ENCODE measurements at places on chromosomes 1 and 21.

GRCh38 chr1:32239337-32239736 is 7.7 kb upstream of the FAM167B start:
- H3K4me1 ChIP-seq, result peaks cover 21% of the 10 kb centered on the region
- no peaks in the 10 kb centered on the region for H3K27me3 ChIP-seq
- H3K27ac ChIP-seq, result no peak overlapping the region
- H3K4me3 ChIP-seq, result peak overlapping the region; percentile 89
- DNase-seq, result no peak

- no peak for DNase-seq
- H3K27ac ChIP-seq, result no peak overlapping the region
- no peaks in the 10 kb centered on the region for H3K36me3 ChIP-seq
- no peaks in the 10 kb centered on the region for H3K27me3 ChIP-seq
- H3K4me1 ChIP-seq, result no peaks in the 10 kb centered on the region
Observed at GRCh38 chr21:37337831-37338230, 28.7 kb upstream of the DYRK1A start.

DNA sequence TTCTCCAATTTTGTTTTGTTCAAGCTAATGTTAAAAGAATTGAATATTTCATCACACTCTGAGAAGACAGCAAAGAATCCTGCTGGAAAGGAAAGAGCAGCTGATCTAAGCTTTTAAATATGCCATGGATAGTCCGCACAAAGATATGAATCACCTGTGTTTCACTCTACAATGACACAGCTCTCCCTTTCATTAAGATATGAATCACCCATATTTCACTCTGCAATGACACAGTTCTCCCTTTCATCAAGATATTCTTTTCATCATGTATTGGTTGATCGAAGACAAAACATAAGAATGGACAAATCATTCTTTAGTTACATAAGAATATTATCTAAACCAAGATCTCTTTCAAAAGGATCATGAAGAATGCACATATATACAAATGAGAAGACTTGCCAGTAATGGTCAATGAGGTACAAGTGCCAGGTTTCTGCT is 367.3 kb downstream of the SMYD3 start:
- H3K4me3 ChIP-seq, result no peak overlapping the region
- DNase-seq, result no peak
- peaks cover 2% of the 10 kb centered on the region for H3K4me1 ChIP-seq

- H3K27ac ChIP-seq, result no peak overlapping the region
- H3K4me3 ChIP-seq, result no peak overlapping the region
- H3K27me3 ChIP-seq, result no peaks in the 10 kb centered on the region
- H3K4me1 ChIP-seq, result no peaks in the 10 kb centered on the region
- no peaks in the 10 kb centered on the region for H3K36me3 ChIP-seq
Observed at GRCh38 chr1:215878843-215879242, 311.7 kb downstream of the KCTD3 start.

- DNase-seq, result no peak
- H3K36me3 ChIP-seq, result no peaks in the 10 kb centered on the region
- H3K4me3 ChIP-seq, result no peak overlapping the region
- H3K4me1 ChIP-seq, result peaks cover 15% of the 10 kb centered on the region
Observed at GRCh38 chr1:182715531-182715930, 31.1 kb upstream of the RGS8 start.

GRCh38 chr1:95049935-95050334 is 22.8 kb downstream of the ALG14 start:
- no peaks in the 10 kb centered on the region for H3K4me1 ChIP-seq
- peaks cover 4% of the 10 kb centered on the region for H3K36me3 ChIP-seq
- no peak for DNase-seq
- H3K27me3 ChIP-seq, result no peaks in the 10 kb centered on the region
- H3K4me3 ChIP-seq, result no peak overlapping the region

DNA sequence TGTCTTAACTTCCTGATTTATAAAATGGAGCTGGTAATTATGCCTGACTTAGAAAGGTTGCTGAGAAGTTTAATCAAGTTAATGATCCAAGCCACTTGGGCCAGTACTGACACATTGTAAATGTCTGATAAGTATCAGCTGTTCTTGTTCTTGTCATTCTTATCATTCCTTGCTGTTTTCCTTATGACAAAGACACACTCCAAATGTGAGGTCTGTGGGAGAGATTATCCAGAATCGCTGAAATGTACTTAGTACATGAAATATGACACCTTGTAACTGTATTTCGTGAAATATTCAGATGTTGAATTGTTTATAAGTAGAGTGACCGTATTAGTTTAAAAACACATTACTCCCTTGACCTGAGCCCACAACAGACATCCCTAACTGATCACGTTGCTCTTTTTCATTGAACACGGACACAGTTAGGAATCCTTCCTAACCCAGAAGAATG is 6.1 kb downstream of the AADACL4 start:
- no peaks in the 10 kb centered on the region for H3K4me1 ChIP-seq
- peaks cover 4% of the 10 kb centered on the region for H3K27me3 ChIP-seq
- DNase-seq, result no peak
- H3K4me3 ChIP-seq, result no peak overlapping the region
- H3K36me3 ChIP-seq, result no peaks in the 10 kb centered on the region

GRCh38 chr1:32272557-32273390 is 19.1 kb upstream of the HDAC1 start:
- peak; percentile 57 for DNase-seq
- peaks cover 62% of the 10 kb centered on the region for H3K36me3 ChIP-seq
- H3K27me3 ChIP-seq, result peaks cover 3% of the 10 kb centered on the region
- H3K27ac ChIP-seq, result peak overlapping the region; percentile 97

DNA sequence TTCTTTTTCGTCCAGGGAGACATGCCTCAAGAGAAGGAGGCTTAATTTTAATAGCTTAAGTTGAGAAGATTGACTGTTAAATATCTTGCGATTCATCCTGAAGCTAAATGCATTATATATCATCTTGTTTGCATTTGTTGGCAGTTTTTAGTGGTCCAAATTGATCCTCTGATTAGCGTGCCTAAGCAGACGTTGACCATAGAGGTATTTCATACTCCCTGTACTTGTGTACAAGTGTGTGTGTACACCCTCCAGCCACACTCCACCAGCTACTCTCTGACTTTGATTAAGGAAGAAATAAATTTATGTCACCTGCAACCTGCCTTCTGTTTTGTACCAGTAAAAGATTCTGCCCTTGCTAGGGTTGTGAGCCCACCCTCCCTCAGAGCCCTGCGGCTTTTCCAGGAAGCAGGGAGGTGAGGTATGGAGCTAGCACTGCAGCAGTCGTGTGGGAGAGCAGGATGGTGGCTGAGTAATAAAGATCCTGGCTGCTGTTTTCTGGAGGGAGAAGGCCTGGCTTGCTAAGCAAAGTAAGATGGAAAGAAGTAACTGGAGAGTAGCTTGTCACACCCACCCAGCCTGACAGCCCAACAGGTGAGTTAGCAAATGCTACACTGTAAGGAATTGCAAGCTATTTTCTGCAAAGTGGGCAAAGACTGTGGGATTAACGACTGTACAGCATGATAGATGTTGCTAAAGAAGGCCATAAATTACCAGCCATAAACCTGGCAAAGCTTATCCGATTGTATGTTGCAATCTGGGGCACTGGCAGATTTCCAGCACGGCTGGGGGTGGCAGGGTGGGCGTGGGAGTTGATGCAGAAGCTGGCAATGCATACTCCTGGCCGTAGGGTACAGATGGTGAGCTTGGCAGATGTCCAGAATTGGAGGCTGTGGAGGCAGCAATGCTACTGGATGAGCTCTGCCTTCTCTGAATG is 170.2 kb downstream of the TNR start:
- H3K4me1 ChIP-seq, result no peaks in the 10 kb centered on the region
- peaks cover 16% of the 10 kb centered on the region for H3K27me3 ChIP-seq
- H3K36me3 ChIP-seq, result no peaks in the 10 kb centered on the region

DNA sequence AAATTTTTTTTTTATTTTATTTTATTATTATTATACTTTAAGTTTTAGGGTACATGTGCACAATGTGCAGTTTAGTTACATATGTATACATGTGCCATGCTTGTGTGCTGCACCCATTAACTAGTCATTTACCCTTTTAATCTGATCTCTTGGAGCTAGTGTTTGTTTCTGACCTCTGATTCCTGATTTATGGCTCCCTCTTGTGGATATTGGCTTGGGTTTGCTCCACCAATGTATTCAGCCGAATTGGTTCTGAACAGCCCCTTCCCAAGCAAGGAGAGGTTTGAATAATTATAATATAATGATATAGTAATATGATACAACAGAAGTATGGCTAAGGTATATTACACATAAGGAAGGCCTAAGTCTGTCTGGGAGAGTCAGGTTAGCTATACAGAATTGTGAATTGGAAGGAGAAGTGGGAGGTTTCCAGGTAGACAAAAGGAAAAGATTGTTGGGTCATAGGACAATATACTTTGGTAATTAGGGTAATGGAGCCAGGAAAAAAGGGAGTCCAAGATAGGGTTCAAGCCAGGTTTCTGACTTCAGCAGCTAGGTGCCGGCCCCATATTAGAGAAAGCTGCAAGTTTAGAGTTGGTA is 53.1 kb upstream of the HMCN1 start:
- H3K4me3 ChIP-seq, result no peak overlapping the region
- no peak overlapping the region for H3K27ac ChIP-seq
- H3K4me1 ChIP-seq, result peaks cover 23% of the 10 kb centered on the region
- H3K36me3 ChIP-seq, result no peaks in the 10 kb centered on the region

- no peak for DNase-seq
- H3K27me3 ChIP-seq, result peaks cover 6% of the 10 kb centered on the region
- no peaks in the 10 kb centered on the region for H3K36me3 ChIP-seq
- H3K4me1 ChIP-seq, result no peaks in the 10 kb centered on the region
- H3K27ac ChIP-seq, result no peak overlapping the region
Observed at GRCh38 chr1:220927442-220927841, 48.2 kb downstream of the HLX start.

- no peaks in the 10 kb centered on the region for H3K4me1 ChIP-seq
- DNase-seq, result no peak
- H3K27me3 ChIP-seq, result no peaks in the 10 kb centered on the region
Observed at GRCh38 chr21:27219068-27219467, 252.2 kb upstream of the ADAMTS5 start.

DNA sequence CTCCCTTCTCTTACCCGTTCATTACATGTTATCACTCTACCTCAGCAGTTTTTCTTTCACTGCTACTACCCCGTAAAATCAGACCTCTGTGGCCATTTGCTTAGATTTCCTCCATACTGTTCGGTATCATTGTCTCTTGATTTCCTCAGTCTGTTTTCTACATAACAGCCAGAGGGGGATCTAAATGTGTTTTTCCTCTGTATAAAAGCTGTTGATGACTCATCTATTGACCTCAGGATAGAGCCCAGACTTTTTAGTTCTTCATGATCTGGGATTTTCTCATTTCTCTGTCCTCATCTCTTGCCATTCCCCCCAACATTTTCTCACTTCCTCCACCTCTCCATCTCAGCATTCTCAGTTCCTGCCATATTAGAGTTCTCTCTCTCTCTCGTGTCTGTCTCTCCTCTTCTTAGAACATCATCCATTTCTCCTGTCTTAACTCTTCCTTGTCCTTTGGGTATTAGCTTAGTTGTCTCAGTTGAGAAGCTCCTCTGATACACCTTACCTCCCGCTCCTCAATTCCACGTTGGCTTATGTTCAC is 10.5 kb downstream of the OTUD3 start:
- H3K4me1 ChIP-seq, result peaks cover 20% of the 10 kb centered on the region
- peak overlapping the region; percentile 66 for H3K27ac ChIP-seq
- H3K4me3 ChIP-seq, result no peak overlapping the region
- no peaks in the 10 kb centered on the region for H3K27me3 ChIP-seq
- DNase-seq, result no peak

DNA sequence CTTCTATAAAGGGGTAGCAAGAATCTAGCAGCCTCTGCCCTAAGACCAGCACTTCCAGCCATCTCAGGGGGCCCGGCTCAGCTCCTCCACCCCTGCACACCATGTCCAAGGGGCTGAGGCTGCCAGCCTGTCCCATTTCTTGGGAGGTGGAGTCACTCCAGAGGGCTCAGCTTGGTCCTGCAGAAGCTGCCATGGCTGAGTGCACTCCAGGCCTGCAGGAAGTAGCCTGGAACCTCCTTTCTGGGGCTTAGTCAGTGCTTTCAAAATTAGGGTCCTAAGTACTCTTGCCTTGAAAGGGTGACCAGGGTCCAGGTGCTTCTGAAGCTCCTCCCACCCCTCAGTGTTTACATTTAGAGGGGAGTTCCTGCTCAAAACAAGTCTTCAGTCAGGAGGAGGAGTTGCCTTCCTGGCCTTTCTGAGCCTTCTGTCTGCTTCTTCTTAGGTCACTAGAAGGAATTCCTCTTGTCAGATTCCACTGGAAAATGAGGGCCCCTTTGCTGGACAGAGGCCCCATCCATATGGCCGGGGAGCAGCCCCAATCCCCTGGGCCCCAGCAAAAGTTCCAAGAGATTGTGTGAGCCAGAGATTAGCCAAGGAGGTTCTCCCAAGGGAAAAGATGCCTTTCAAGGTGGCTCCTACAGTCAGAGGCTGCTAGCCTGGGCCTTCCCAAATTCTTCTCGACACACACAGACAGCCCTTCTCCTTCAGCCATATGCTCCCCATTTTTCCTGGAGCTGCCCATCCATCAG is 128.1 kb upstream of the VAMP3 start:
- DNase-seq, result no peak
- no peaks in the 10 kb centered on the region for H3K36me3 ChIP-seq
- no peak overlapping the region for H3K27ac ChIP-seq
- H3K27me3 ChIP-seq, result no peaks in the 10 kb centered on the region

Measured in naive thymus-derived CD8-positive, alpha-beta T cell (primary cell).